ENCODE measurements at places on chromosomes 1 and 21. TPM values are rescaled to one million over a fixed set of nuclear protein-coding genes. Genes with fewer than 3 reads are reported as not detected.

DNA sequence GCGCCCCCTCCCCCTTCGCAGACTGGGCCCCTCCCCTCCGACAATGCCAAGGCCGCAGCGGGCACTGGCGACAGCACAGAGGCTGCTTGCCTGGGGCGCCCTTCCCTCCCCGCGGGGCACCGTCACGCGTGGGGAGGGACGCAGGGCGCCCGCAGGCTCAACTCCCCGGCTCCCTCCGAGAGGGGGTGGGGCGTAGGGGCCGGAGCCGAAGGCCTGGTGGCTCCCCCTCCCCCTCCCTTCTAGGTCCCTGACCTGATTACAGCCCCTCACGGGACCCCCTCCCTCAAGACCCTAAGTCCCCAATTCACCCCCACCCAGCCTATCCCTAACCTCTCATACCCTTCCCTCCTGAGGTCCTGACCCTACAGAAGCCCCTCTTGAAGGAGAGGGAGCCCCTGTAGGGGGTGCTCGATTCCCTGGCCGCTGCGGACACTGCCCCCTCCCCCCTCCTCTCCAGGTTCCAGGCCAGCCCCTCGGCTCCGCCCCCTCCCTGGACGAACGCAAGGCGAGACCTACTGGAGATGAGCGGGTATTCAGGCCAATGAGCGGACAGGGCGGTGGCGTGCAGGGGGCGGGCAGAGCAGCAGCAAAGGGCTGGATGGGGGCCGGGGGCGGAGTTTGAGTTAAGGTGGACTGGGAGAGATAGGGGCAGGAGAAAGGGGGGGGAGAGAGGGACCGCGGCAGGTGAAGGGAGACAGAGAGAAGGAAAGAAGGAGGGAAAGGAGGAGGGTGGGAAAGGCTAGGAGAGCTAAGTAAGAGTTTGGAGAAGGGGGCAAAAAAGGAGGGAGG is 733 bp upstream of the ZBTB7B start:
- H3K4me1 ChIP-seq = peaks cover 47% of the 10 kb centered on the region
- DNase-seq = peak; percentile 100
- no peaks in the 10 kb centered on the region for H3K27me3 ChIP-seq
- peak overlapping the region; percentile 90 for H3K27ac ChIP-seq
- H3K36me3 ChIP-seq = no peaks in the 10 kb centered on the region

DNA sequence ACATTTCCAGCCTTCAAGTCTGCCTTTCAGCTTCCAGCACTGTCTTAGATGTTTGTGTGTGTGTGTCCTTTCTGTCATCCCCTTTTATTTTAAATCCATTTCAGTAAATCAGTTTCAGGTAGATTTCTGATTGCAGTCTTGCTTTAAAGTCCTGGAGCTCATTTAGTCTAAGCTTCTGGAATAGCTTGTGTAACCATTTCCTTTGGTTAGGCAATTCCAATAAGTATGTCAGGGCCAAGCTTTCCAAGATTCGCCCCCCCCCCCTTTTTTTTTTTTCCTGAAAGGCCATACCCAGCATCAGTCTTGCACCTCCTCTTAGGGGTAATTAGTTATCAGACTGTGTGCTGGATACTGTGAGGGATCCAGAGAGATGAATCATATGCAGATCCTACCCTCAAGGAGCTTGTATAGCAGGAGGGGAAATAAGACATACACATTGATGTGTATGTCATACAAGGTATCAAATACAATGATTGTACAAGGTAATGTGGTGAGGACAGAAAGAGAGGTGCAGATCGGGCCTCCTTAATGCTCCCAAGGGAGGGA is 41.3 kb downstream of the NFYC start:
- no peak for DNase-seq
- H3K27ac ChIP-seq = no peak overlapping the region
- H3K36me3 ChIP-seq = no peaks in the 10 kb centered on the region
- no peaks in the 10 kb centered on the region for H3K27me3 ChIP-seq

DNA sequence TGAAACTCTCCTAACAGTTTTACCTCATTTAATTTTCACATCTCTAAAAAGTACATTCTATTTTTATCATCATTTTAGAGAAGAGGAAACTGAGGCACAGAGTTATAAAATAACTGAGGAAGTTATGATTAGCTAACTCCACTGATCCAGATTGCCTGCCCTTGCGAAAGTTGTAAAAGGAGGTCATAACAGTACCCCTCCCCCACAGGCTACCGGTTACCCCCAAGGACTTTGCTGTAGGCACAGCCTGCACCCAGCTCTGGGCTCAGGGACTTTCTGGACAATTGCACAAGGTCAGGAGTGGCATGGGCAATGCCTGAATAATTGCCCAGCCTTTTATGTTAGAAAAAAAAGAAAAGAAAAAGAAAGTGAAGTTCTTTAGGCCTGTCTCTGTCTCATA is 22.7 kb downstream of the PIGM start:
- no peak overlapping the region for H3K4me3 ChIP-seq
- no peak for DNase-seq
- peaks cover 9% of the 10 kb centered on the region for H3K27me3 ChIP-seq
- no peaks in the 10 kb centered on the region for H3K4me1 ChIP-seq
- no peak overlapping the region for H3K27ac ChIP-seq

DNA sequence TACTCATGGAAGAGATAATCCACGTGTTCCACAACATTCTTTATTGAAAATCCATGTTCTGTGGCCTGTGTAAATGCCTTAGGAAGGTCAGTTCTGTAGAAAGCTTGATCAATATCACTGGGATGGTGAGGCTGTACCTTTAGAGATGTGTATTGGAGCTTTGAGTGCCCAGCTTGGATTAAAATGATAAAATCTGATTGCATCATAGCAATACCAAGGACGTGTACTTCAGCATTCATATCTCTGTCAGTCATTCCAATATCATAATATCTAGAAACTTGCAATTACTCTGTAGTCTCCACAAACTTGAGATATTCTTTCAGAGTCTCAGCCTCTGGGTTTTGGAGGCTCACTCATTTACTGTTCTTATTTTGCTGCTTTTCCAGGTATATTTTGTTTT is 31.6 kb downstream of the IFI44 start:
- no peaks in the 10 kb centered on the region for H3K36me3 ChIP-seq
- no peak overlapping the region for H3K27ac ChIP-seq
- H3K27me3 ChIP-seq = no peaks in the 10 kb centered on the region
- H3K4me1 ChIP-seq = no peaks in the 10 kb centered on the region

The PTPN7 gene
- total RNA-seq = 7.3 TPM

DNA sequence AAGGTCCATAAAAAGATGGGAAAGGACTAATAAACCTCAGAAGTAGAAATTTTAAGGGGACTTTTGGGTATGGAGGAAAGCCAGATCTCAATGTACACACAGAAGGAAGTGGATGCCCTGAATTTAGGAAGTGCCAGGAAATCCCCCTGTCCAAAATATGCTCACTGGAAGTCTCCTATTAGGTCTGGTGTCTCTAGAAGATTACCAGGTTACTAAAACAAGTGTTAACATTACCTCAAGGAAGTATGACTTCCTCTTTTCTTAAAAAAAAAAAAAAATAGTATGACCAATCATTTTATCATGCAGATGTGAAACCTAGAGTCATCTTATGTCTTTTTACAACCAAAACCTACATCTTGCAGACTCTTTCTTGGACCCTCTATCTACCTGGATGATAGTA is 30.7 kb downstream of the CD58 start:
- no peak overlapping the region for H3K27ac ChIP-seq
- H3K36me3 ChIP-seq = peaks cover 52% of the 10 kb centered on the region
- no peak overlapping the region for H3K4me3 ChIP-seq
- H3K4me1 ChIP-seq = no peaks in the 10 kb centered on the region

- no peak for DNase-seq
- no peaks in the 10 kb centered on the region for H3K27me3 ChIP-seq
- H3K4me3 ChIP-seq = peak overlapping the region; percentile 94
- peak overlapping the region; percentile 97 for H3K27ac ChIP-seq
These were observed 779 bp downstream of the LRRC40 start for GRCh38 chr1:70204600-70204999.

DNA sequence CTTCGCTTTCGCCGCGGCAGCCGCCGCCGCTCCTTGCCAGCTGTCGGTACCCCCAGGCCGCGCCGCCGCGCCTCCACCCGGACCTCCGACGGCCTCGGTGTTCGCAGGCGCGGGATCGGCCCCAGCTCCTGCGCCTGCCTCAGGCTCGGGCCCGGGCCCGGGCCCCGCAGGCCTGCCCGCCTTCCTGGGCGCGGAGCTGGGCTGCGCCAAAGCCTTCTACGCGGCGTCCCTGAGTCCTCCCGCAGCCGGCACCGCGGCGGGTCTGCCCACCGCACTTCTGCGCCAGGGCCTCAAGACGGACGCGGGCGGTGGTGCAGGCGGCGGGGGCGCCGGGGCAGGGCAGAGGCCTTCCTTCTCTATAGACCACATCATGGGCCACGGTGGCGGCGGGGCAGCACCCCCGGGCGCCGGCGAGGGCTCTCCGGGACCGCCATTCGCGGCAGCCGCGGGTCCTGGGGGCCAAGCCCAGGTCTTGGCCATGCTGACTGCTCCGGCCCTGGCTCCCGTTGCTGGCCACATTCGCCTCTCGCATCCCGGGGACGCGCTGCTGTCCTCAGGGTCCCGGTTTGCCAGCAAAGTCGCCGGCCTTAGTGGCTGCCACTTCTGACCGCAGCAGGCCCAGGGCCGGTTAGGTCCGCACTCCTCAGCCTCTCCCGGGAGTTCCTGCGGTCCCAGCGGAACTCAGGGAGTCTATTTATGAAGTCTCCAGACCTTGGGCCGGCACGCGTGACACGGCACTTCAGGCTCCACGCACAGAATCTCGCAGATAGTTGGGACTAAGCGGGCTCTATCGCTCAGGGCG is 1.4 kb downstream of the FOXD2 start:
- peaks cover 70% of the 10 kb centered on the region for H3K27me3 ChIP-seq
- H3K4me3 ChIP-seq = no peak overlapping the region
- no peak overlapping the region for H3K27ac ChIP-seq
- no peak for DNase-seq

- no peaks in the 10 kb centered on the region for H3K36me3 ChIP-seq
- H3K4me3 ChIP-seq = no peak overlapping the region
- no peaks in the 10 kb centered on the region for H3K27me3 ChIP-seq
- no peak for DNase-seq
These were observed 728.5 kb upstream of the B3GALT2 start for GRCh38 chr1:193914871-193915270.

DNA sequence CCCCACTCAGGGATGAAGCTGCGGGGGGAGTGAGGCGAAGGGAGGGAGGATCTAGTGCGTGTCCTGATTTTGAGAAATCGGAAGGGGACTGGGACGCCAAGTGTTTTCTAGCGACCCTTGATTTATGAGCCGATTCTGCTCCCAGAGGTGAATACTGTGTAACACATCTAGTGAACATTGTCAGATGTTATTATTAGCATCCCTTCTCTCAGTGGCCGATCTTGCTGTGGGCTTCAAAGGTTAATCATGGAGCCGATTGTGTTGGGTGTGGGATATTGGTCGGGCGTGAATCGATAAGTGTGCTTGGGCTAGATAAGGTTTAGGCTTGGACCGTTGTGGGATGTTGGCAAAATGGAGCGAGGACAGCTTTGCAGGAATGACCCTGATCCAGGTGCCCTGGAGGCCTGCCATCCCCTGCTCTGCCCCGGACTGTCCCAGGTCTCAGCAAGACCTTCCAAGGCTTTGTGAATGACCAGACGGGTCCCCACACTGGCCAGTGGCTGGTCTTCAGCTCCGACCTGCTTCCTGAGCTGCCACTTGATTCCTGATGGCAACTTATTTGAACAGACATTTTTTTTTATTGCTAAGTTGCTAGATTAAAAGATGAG is 2.2 kb downstream of the AJAP1 start:
- H3K4me3 ChIP-seq = no peak overlapping the region
- H3K27me3 ChIP-seq = peaks cover 62% of the 10 kb centered on the region
- no peaks in the 10 kb centered on the region for H3K36me3 ChIP-seq
- no peaks in the 10 kb centered on the region for H3K4me1 ChIP-seq
- DNase-seq = peak; percentile 51

DNA sequence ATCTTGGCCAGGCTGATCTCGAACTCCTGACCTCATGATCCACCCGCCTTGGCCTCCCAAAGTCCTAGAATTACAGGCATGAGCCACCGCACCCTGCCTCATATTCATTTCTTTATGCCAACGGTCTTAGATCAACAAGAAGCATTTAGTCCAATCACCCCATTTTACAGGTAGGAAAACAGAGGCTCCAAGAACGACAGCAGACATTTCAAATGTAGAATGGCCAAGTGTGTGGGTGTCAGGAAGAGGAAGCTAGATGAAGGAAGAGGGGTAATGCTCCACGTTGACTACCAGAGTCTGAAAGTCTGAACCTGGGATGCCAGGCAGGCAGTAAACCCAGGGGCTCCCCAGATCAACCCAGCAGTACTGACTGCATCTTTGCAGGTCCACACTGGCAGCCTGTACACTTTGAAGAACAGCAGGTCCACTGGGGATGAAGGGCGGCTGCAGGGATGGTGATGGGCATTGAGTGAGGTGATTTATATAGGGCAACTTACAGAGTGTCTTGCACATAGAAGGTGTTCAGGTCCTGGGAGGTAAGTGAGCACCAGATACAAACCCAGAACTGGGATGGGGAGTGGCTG is 120.2 kb downstream of the EPHB2 start:
- H3K4me1 ChIP-seq = no peaks in the 10 kb centered on the region
- no peaks in the 10 kb centered on the region for H3K36me3 ChIP-seq
- no peak overlapping the region for H3K27ac ChIP-seq

- H3K27me3 ChIP-seq = no peaks in the 10 kb centered on the region
- no peak overlapping the region for H3K27ac ChIP-seq
- H3K4me1 ChIP-seq = no peaks in the 10 kb centered on the region
- no peak overlapping the region for H3K4me3 ChIP-seq
- H3K36me3 ChIP-seq = no peaks in the 10 kb centered on the region
- DNase-seq = no peak
These were observed 391.5 kb upstream of the ADGRL2 start for GRCh38 chr1:81409262-81409661.

DNA sequence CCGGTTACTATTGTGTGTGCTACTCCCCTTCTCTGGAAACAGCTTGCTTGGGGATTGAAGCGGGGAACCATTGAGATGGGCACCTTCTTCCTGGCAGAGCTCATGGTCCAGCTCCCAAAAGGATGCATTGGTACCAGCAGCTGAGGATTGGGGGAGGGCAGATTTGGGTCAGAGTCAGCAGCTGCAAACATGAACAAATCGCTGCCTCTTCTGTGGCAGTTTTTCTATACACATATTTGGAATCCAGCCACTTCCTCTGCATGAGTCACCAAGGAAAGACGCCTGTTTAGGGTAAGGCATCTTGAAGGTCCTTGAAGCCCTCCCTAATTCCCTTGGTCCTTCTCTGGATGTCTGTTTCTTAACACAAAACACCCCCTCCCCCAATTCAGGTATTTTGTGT is 104.7 kb downstream of the DAB1 start:
- no peak for DNase-seq
- no peak overlapping the region for H3K27ac ChIP-seq

- H3K4me1 ChIP-seq = peaks cover 24% of the 10 kb centered on the region
- DNase-seq = no peak
- H3K36me3 ChIP-seq = peaks cover 49% of the 10 kb centered on the region
- peak overlapping the region; percentile 90 for H3K4me3 ChIP-seq
- no peaks in the 10 kb centered on the region for H3K27me3 ChIP-seq
These were observed 4.2 kb downstream of the PPP1R15B start for GRCh38 chr1:204407295-204407971.

The HEYL gene
- total RNA-seq = 17.7 TPM

DNA sequence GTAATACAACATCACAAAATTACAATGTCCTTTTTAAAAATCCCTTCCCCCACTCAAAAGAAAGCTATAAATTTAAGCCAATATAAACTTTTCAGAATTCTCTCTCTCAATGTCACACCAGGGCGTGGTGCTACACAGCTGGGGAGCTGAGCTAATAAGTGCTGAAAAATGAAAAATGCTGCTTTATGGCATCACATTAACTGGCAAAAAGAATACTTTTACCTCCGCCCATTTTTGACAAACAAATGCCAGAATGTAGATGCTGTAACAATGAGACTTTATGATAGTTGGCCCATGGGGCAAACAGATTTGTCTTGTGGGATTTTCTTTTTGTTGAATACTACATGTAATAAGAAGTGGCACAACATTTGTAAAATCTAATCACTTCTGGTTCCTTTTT is 12.7 kb upstream of the LYPLAL1 start:
- no peak overlapping the region for H3K27ac ChIP-seq
- H3K4me1 ChIP-seq = no peaks in the 10 kb centered on the region
- no peaks in the 10 kb centered on the region for H3K27me3 ChIP-seq
- no peaks in the 10 kb centered on the region for H3K36me3 ChIP-seq
- DNase-seq = no peak

The BNIPL gene
- 5.2 TPM for total RNA-seq

Data from upper lobe of right lung (tissue), 1 donor.